ENCODE measurements at places on chromosomes 5 and 9.

- no peak for DNase-seq
Measured at GRCh38 chr5:163529698-163530097, 24.3 kb downstream of the MAT2B start.

DNA sequence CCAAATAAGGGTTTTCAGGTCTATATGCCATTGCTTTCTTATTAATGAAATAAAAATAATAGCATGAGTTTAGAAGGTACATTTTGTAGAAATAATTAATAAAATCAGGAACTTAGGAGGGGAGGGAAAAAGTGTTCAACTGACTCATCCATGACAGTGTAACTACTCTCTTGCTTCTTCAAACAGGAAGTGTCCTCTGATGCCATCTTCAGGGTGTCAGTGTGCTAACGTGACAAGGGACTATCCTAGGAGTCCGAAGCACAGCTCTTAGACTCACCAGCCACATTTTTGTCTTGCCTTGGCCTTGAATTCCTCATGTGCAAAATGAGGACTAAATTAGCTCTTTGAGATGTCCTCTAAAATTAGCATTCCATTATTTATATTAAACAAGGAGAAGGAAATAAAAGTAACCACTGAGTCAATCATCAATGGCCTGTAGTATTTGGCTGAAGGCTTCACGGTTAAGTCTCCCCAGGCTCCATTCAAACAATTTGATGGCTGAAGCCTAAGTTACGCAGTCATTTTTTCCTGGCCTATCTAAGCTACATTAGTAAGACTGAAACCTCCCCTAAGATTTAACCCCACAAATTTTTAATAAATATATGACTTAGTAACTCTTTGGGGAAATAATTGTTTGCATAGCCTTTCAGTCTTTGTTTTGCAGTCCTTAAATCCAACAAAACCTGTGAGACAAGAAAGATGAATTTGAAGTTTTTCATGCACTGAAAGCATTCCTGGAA, 151.1 kb downstream of the ARL15 start:
- DNase-seq: no peak

GRCh38 chr9:70639853-70640814, 225.7 kb upstream of the KLF9 start:
- DNase-seq: peak; percentile 46

- no peak for DNase-seq
Measured at GRCh38 chr9:103816146-103816545, 278.0 kb upstream of the SMC2 start.

DNA sequence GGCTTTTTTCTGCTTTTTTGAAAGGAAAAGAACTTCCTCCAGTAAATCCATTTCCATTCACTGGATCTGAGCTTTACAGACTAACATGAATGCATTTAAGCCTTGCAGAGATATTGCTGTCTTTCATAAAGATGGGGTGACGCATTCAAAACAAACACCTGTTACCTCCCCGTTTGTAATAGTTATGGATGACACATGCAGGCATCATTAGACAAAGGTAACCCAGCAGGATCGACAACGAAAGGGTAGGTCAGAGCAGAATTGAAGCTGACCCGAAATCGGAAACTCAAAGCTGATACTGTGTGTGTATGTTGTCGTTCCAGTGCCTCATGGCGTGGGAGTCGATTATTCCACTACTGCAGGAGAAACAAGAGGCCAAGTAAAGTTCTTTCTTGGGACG, 22.2 kb downstream of the SLC46A2 start:
- DNase-seq: no peak

DNA sequence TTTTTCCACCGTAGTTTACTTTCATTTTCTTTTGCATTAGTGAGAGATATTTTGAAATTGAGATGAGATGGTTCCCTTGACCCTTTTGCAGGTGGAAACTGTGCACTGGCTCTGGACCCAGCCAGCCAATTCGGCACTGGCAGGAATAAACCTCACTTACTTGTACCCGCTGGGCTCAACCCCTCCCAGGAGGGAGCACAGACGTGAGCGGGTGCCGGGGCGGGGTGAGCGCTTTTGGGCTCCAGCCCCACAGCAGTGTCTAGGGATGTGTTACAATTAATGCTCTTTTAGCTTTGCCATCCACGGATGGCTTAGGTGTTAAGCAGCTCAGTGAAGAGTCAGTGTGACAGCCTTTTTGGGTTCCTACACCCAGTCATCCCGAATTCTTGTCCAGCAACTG, 766.1 kb upstream of the CHD1 start:
- DNase-seq: no peak

DNA sequence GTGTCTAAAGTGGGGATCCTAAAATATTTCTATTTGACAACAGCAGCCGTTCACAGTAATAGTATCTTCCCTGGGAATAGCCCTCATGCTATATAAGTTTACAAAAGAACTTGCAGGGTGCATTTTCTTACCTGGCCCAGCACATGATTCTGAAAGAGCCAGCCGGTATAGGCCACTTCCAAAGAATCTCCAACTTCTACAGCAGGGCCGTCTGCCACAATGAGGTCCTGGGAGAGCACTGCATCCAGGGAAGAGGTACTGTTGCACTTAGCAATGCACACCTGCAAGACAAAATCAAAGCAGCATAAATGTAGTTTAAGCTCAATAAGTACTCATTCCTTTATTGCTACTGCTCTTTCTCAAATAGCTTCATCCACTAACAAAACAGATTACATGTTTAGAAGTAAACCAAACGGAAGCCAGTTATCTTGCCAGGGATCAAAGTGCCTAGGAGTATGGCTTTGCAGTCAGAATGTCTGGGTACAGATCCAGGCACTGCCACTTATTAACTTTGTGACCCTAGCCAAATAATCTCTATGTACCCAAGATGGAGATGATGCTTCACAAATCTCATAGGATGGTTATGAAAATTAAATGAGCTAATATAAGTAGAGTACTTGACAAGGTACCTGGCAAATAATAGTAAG, 21.3 kb downstream of the FKBP15 start:
- no peak for DNase-seq

GRCh38 chr9:90141723-90142122, 500.9 kb downstream of the DIRAS2 start:
- DNase-seq: no peak

DNA sequence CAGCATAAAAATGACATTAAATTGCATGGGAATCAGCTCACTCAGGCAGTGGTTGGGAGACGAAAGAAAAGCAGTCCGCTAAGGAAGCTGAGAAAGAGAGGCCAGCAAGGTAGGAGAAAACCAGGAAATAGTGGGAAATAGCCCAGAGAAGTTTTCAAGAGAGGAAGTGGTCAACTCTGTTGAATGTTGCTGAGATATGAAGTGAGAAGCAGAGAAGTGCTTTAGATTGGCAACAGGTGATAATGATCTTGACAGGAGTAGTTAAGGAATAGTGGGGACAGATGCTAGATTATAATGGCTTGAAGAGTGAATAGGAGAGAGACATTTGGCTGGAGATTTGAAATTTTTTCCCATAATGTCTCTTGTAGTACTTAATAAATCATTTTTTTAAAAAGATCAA, 30.8 kb downstream of the CNTRL start:
- DNase-seq: no peak

DNA sequence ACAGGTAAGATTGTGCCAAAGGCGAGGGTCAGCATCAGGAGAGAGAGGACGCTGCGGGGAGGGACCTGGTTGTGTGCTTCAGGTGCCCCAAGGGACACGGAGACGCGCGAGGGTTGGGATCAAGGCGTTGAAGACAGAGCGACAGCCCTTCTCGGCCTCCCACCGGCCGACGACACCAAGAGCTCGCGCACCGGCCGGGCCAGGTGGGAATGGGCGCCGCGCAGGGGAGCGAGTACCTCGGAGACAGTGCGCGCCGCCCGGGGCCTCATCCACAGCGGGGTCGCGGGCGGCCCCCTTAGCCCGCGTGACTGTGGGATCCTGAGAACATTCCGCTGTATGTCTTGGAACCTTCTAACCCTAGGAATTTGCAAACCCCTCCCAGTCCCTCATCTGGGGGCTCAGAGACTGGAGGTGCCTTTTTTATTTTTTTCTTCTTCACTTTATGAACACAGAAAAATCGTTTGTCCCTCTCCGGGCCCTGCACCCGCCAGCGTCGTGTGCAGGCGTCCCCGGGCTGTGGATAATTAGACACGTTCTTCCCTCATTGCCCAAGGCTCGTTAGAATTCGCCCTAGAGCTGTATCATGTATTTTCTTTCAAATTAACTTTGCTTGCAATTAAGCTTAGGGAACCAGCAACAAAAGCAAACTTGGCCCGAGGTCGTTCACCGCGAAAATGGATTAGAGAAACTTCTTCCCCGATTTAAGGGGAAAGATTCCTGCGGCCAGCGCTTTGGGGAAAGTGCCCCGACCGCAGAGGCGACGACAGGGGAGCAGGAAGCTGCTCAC, 4.8 kb downstream of the FOXE1 start:
- DNase-seq: no peak

- DNase-seq: no peak
Measured at GRCh38 chr5:146401021-146401420, 46.1 kb upstream of the TCERG1 start.

GRCh38 chr5:178940569-178941360, at the start of gene ZNF454:
TSS of gene ZNF454 (plus strand) at chr5:178941198. CDS start at chr5:178942792, 1,594 bp downstream.
- no peak for DNase-seq

- no peak for DNase-seq
Measured at GRCh38 chr9:126620478-126620877, 6.8 kb downstream of the LMX1B start.

DNA sequence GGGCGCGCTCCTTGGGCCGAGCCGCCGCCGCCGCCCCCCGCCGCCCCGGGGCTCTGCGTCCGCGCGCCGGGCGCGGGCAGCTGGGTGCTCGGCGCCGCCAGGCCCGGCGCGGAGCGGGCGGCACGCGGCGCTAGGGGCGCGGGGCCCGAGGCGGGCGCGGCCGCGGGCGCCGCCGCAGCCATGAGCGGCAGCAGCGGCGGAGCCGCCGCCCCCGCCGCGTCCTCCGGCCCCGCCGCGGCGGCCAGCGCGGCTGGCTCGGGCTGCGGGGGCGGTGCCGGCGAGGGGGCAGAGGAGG, 351 bp downstream of the TRIO start:
- DNase-seq: no peak

DNA sequence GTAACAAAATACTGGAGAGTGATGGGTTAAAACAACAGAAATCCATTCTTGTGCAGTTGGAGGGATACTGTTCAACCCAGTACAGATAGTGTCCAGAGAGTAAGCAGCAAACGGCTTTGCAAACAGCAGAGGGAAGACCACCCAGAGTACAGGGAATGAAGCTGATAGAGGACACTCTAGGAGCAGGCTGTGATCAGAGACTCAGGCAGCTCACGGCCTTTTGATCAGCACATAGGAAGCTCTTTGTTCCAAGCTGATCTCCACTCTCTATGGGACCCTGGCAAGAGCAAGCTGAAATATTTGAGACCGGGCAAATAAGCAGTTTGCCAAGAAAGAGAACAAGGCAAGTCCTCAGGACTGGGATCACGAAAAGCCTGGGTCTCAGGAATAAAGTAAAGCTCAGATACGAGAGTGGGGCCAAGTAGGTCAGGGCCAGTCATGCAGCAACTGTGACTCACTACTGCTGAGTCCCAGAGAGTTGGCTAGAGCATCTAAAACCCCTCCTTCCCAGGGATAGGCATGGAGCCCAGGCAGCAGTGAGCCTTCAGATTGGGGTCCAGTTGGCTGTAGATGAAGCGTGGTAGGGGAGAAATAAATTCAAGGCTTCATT, 52.4 kb downstream of the MELK start:
- no peak for DNase-seq

GRCh38 chr5:139872052-139872766, 76.6 kb downstream of the PSD2 start:
- DNase-seq: no peak

- no peak for DNase-seq
Measured at GRCh38 chr5:89388872-89389271, 505.9 kb upstream of the MEF2C start.

- DNase-seq: no peak
Measured at GRCh38 chr9:124839612-124840299, 13.5 kb upstream of the WDR38 start.

GRCh38 chr5:102792705-102793104, 37.6 kb downstream of the PAM start:
- DNase-seq: no peak

GRCh38 chr9:121725008-121725775, 73.8 kb downstream of the DAB2IP start:
- no peak for DNase-seq

GRCh38 chr5:112646139-112646936, 91.3 kb upstream of the APC start:
- no peak for DNase-seq

- no peak for DNase-seq
Measured at GRCh38 chr5:20649966-20650365, 662.0 kb upstream of the CDH18 start.

DNA sequence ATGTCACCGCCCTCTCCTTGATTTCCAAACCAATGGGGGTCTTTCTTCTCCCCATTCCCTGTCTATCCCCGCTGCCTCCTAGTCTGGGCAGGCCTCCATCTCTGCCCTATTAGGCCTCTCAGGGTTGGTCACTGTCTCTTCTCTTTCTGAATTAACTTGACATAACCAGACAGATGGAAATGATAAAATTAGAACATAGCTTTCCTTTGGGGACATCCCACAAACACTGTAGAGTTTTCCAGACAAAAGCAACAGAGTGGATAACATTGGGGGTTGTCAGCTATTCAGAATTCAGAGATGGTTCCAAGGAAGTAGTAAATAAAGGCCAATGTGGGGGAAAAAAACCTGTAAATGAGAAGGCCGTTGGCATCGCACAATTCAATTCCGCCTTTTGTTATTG, 24.7 kb downstream of the LHX6 start:
- DNase-seq: no peak

DNA sequence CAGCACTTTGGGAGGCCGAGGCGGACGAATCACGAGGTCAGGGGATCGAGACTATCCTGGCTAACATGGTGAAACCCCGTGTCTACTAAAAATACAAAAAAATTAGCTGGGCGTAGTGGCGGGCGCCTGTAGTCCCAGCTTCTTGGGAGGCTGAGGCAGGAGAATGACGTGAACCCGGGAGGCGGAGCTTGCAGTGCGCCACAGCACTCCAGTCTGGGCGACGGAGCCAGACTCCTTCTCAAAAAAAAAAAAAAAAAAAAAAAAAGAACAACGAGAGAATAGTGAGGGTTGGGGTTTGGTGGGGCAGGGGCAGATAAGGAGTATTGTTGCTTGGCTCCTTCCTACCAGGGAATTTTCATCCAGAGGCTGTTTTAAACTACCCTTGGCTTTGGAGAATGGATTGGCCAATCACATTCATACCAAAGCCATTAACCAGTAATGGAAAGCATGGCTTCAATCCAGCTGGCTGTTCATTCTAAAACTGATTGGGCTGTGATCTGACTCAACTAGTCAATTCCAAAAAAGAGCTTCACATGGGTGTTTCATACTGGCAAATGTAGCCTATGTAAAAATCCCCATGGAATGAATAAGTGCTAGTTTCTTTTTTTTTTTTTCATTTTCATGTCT, 64.4 kb downstream of the PLCXD3 start:
- no peak for DNase-seq

Measured in activated CD4-positive, alpha-beta T cell treated with anti-CD3 and anti-CD28 coated beads, Interleukin-2, amount 50 U/mL, for 16 hours (primary cell).